Naive thymus-derived CD4-positive, alpha-beta T cell (primary cell): ENCODE measurements at places on chromosomes 11 and 22. TPM values are rescaled to one million over a fixed set of nuclear protein-coding genes. Genes with fewer than 3 reads are reported as not detected.

DNA sequence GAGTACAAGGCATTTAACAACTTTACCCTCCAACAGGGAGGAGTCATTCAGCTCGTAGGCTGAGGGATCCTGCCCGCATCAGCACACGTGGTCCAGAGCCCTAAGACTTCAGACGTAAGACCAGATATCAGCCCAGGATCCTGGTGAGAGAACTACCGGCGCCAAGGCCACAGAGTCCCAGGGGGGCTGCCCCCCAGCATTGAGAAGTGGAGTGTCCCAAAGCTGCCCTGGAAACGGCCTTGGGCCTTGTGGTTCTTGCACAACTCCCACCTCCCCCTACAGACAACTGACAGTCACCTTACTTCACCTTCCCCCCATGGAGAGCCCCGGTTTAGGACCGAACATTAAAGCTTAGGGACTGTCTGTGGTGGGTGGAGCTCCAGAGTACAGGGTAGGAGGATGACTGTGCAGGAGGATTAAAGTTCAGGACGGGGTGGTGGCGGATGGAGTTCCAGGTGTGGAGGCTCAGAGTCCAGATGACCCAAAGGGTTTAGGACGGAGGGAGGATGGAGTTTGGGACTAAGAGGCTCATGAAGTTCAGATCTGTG lies 1.0 kb downstream of the C11orf91 start:
- DNase-seq = no peak

Gene GAS2L1
- 0.54 TPM for total RNA-seq

Gene TECTA
- 0.66 TPM for total RNA-seq

DNA sequence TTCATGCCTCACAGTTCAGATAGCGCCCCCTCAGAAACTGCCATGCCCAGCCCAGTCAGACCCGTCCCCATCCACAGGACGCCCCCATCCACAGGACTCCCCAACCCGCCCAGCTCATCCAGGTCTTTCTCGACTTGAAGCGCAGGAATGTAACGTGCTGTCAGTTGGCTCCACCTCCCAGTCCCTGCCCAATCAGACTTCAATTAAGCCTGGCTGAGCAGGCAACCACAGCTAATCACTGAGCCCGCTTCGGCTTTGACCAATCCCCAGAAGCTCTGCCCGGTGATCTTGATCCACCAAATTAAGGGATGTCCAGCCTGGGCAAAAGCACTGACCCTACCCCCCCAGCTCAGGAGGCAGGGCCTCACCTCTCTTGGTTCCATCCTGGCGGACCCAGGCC lies 10.5 kb upstream of the MFNG start:
- DNase-seq = no peak

GRCh38 chr11:123082977-123083376 lies 21.0 kb upstream of the HSPA8 start:
- no peak for DNase-seq

Gene TTC36
- total RNA-seq = 1.8 TPM

DNA sequence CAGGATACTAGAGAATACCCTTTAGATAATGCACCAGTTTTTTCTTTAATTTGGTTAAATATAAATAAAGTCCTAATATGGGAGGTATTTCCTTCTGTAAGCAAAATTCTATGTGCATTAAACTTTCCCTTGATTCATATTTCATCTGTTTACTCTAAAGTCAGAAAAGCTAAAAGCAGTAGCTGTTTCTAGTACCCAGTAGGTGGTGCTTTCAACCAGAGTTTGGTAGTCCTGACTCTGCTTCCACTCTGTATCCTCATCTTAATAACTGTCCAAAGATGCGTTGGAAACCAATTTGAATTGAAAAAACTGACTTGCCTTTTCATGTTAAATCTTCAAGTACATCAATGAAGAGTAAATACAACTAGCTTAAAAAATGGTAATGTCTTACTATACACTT lies 1065.2 kb downstream of the JRKL start:
- DNase-seq = no peak

- no peak for DNase-seq
Measured at GRCh38 chr11:36103933-36104530, 160.2 kb downstream of the LDLRAD3 start.

Gene LRP4
- not detected for total RNA-seq

DNA sequence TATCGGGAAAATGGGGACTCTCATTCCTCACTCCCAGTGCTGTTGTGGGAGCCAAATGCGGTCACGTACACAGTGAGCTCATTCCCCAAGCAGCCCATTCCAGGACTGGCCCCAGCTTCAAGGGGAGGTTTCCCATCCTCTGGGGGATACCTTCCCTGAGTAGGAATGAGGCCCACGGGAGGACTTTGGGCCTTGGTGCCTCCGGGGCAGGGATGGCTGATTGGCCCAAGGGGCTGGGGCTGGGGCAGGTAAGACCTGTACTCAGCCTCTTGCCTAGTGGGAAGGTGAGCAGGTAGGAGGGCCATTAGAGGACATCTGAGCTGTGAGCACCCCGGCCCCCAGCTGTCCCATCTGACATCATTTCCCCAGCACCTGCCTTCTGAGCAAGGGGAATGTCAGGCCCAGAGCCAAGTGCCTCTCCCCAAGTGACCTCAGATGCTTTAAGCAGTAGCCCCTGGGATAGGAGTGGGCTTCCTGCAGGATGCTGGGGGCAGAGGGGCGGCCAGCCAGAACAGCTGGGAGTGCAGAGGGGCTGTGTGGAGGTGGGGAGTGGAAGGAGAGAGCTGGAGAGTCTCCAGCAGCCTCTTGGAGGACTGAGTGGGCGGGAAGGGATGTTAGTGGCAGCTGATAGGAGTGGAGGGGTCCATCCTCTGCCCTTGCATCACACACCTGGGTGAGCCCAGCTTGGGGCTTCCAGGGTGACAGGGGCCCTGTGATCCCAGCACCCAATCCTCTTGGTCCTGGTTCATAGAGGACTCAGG lies 58.4 kb downstream of the CD82 start:
- peak; percentile 20 for DNase-seq

Gene CECR2
- total RNA-seq = 0.08 TPM

GRCh38 chr11:112382561-112382960 lies 121.9 kb upstream of the PLET1 start:
- no peak for DNase-seq

Gene MMP26
- total RNA-seq = not detected

DNA sequence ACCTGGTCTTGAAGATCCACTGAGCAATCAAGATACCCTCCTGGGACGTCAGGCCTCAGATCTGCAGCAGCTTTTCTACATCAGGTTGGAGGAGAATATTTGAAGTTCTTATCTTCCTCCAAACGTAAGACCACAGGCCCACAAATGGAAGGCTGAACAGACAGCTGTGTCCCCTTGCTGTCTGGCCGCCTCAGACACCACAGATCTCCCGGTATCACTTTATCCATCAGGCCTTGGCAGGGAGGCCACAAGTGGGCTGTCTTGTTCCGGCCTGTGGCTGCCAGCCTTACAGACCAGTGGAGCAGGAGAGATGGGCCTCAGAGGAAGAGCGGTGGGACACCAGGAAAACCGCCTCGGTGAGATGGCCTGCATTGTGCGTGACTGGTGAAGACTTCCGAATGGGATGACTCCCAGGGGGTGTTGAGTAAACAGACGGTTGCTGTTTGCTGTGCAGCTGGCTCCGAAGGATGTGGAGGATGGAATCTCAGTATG lies 15.9 kb downstream of the UBASH3B start:
- no peak for DNase-seq

Gene POU2AF2
- total RNA-seq = not detected

GRCh38 chr11:35878741-35879140 lies 65.1 kb upstream of the LDLRAD3 start:
- DNase-seq = no peak

Gene CNGA4
- 0.32 TPM for total RNA-seq

Gene GGTLC3
- total RNA-seq = not detected in 2 replicates

Gene TRIM64C
- not detected for total RNA-seq

Gene GAL
- not detected for total RNA-seq
